ENCODE measurements at places on chromosomes 1 and 21. TPM values are rescaled to one million over a fixed set of nuclear protein-coding genes. Genes with fewer than 3 reads are reported as not detected.

TLCD4 gene
- total RNA-seq, result 0.51 TPM

ENAH gene
- total RNA-seq, result 80.3 TPM

SELE gene
- 1.8 TPM for total RNA-seq

CLCNKA gene
- not detected for total RNA-seq

OR2L13 gene
- total RNA-seq, result not detected

ARTN gene
- 0.18 TPM for total RNA-seq

RNF220 gene
- total RNA-seq, result 72.6 TPM

SEMA6C gene
- total RNA-seq, result 46.2 TPM

HCRTR1 gene
- 1.4 TPM for total RNA-seq

FNBP1L gene
- 56.5 TPM for total RNA-seq

GIPC2 gene
- 9.6 TPM for total RNA-seq

FYB2 gene
- not detected for total RNA-seq

CD52 gene
- total RNA-seq, result not detected

CD5L gene
- not detected for total RNA-seq

PLEKHM2 gene
- total RNA-seq, result 67.5 TPM

SPAG17 gene
- total RNA-seq, result not detected

HES3 gene
- not detected for total RNA-seq

HDGF gene
- 279 TPM for total RNA-seq

EDARADD gene
- not detected for total RNA-seq

SHISAL2A gene
- total RNA-seq, result not detected

FCGR1A gene
- total RNA-seq, result not detected

RPE65 gene
- total RNA-seq, result not detected

BNIPL gene
- total RNA-seq, result 0.42 TPM

OR2T34 gene
- not detected for total RNA-seq

GPX7 gene
- total RNA-seq, result 8.9 TPM

AQP10 gene
- total RNA-seq, result not detected

C4BPB gene
- not detected for total RNA-seq

PUM1 gene
- 124 TPM for total RNA-seq

FAM131C gene
- 0.44 TPM for total RNA-seq

ACAP3 gene
- 39.0 TPM for total RNA-seq

KCTD3 gene
- 31.1 TPM for total RNA-seq

CHRM3 gene
- total RNA-seq, result not detected

FAM78B gene
- total RNA-seq, result not detected

REN gene
- not detected for total RNA-seq

ZFP69 gene
- total RNA-seq, result 3.2 TPM

BATF3 gene
- total RNA-seq, result 0.25 TPM

C1orf21 gene
- 8.5 TPM for total RNA-seq

ST7L gene
- 24.5 TPM for total RNA-seq

TMEM82 gene
- total RNA-seq, result not detected

Data from endothelial cell of umbilical vein (primary cell).